Activated gamma-delta T cell (primary cell): ENCODE measurements at places on chromosomes 7 and 10.

- DNase-seq: no peak
Measured at GRCh38 chr10:27188897-27189296, 33.7 kb downstream of the MASTL start.

- no peak for DNase-seq
Measured at GRCh38 chr7:27124902-27125689, 5.5 kb downstream of the HOXA4 start.

- DNase-seq: no peak
Measured at GRCh38 chr7:102195361-102195760, 91.3 kb upstream of the SH2B2 start.

DNA sequence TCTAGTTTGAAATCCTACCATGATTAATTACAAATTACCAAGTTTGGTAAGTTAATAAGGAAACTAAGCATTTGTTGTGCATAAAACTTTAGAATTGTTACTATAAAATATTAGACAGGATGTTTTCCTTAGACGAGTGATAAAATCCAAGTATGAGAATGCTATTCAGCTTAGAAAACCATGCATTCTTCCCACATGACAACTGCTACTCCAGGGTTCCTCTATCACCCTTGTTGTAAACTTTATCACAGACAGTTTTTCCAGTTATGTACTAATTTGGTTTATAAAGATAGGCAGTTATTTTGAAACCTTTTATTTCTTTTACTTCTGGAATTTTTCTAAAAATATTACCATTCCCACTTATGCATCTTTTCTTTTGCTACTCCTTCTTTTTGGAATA is 52.0 kb downstream of the SIRT1 start:
- DNase-seq: no peak

DNA sequence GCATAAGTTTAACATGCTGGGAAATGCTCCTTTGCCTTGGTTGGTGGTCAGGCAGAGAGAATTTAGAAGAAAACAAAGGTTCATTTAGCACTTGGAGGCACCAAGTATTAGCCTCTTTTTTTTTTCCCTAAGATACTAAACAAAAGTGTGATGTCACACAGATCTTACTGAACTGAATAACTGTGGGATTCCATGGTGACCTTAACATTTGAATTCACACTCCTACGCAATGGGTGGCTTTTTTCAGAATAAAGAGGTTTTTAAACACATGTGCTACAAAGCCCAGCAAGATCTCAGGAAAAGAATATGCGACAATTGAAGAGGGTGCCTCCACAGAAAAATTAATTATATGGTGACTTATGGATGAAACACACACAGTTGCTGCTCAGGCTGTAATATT is 133.4 kb upstream of the ABCB5 start:
- no peak for DNase-seq

GRCh38 chr10:33535866-33536265 is 201.4 kb upstream of the NRP1 start:
- no peak for DNase-seq

GRCh38 chr7:157627646-157628045 is 290.8 kb downstream of the DNAJB6 start:
- DNase-seq: no peak

- DNase-seq: no peak
Measured at GRCh38 chr10:25530306-25530705, 355.5 kb downstream of the GPR158 start.

GRCh38 chr7:16695621-16696237 is 49.7 kb downstream of the BZW2 start:
- DNase-seq: no peak

GRCh38 chr10:28343252-28343651 is 40.4 kb upstream of the MPP7 start:
- DNase-seq: no peak

DNA sequence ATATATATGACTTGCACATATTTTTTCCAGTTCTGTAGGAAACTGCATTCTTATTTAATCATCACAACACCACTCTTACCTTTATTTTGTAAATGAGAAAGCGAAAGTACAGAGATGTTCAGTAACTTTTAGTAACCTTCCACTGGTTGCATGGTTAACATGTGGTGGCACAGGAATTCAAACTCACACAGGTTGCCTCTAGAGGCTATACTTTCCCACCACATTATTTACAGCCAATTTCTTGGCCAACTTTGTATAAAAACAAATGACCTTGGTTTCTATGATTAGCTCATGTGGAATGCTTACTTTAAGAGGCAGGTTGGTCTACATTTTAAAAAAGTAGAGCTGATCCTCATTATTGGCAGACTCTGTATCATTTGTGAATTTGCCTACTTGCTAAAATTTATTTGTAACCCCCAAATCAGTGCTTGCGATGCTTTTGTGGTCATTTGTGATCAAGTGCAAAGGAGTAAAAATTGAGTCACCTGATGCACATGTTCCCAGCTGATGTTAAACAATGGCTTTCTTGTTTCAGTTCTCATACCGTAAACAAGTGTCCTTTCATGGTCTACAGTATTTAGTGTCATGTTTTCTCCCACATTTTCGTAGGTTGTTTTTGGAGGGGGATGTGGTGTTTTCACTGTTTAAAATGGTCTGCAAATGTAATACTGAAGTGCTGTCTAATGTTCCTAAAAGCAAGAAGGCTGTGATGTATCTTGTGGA is 14.8 kb downstream of the BBS9 start:
- no peak for DNase-seq

GRCh38 chr10:111482621-111483216 is 405.9 kb downstream of the ADRA2A start:
- DNase-seq: no peak

- DNase-seq: no peak
Measured at GRCh38 chr10:119478111-119478802, 64.3 kb downstream of the RGS10 start.
